Germinal center (tissue), 1 donor: ENCODE measurements at places on chromosomes 3 and 15.
A peak's percentile ranks its signal among the peaks of the same experiment; 100 is the strongest.

DNA sequence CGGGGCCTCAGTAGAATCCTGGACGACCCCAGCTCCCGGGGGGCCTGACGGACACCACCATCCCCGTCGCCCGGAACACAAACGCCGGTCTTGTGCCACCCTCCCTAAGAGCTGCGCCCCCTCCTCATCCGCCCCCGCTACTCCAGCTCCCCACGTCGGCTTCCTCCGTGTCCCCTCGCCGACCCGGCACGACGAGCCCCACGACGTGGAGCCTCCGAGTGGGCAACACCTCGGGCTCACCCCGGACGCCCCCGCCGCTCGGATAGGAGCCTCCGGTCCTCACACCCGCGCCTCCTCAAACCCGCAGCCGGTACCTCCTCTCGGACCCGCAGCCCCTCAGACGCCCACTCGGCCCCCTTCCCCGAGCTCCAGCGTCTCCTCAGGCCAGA is 525 bp downstream of the NPTN start:
- DNase-seq, result no peak

DNA sequence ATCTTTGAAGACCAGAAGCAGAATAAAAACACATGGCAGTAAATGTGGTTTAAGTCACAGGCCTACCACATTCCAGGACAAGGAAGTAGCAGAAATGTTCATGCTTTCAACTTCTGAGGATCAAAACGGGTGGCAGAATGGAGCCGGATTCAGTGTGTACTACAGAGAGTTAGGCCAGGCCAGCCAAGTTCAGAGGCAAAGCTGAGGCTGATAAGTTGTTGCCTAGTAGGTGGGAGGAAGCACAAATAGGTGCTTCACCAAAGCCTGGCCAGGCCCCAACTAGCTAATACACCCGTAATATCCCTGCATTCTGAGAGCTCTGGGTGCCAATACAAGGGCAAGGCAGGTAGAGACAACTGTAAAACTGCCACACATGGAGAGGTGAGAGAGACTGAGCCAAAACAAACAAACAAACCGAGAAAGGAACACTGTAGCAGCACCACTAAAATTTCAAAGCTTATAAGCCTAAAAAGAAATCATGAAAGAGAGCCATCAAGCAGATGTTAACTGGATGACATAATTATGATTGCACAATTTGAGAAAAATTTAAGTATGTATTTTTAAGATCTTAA is 156.4 kb upstream of the CBLB start:
- DNase-seq, result no peak

- DNase-seq, result no peak
Observed at GRCh38 chr3:97981886-97982285, 9.7 kb upstream of the RIOX2 start.

GRCh38 chr15:62497356-62497755 is 332.3 kb upstream of the C2CD4B start:
- no peak for DNase-seq

GRCh38 chr15:61857169-61857829 is 202.9 kb downstream of the VPS13C start:
- DNase-seq, result peak; percentile 42
